Naive thymus-derived CD8-positive, alpha-beta T cell (primary cell): ENCODE measurements at places on chromosomes 3 and 15. TPM values are rescaled to one million over a fixed set of nuclear protein-coding genes. Genes with fewer than 3 reads are reported as not detected.

DNA sequence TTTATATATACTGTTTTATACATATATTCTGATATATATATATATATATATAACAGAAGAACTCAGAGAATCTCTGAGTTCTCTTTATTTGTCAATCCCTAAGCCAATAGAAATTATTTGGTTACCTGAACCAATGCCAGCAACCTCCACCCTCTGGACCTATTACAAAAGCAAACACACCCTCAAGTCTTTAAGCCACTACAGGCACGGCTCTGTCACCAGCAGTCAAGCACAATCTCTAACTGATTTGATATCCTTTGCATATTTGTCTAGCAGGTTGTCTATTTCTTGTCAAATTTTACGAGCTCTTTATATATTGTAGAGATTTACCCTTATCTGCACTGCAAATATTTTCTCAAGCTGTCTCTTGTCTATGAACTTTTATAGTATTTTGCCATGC is 66.6 kb upstream of the TOPAZ1 start:
- no peak for DNase-seq

DNA sequence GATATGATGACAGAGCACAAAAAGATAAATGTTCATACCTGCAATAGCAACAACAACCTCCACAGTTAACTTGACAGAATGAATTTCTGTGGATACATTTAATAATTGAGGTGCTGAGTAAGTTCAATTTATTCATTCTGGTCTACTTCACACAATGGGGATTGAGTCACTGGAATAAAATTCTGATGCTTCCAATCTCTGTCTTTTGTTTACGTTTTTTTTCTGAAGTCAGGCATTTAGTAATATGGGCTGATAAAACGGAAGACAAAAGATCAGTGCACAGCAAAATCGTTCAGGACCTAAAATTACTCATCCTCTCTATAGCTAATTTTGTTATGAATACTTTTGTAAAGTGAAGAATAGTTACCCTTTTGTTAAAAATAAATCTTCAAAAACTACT is 565.9 kb upstream of the CCDC54 start:
- no peak for DNase-seq

PCSK6 gene
- 2.9 TPM for total RNA-seq

TYRO3 gene
- total RNA-seq = 0.05 TPM

EOMES gene
- total RNA-seq = 6.1 TPM

DNA sequence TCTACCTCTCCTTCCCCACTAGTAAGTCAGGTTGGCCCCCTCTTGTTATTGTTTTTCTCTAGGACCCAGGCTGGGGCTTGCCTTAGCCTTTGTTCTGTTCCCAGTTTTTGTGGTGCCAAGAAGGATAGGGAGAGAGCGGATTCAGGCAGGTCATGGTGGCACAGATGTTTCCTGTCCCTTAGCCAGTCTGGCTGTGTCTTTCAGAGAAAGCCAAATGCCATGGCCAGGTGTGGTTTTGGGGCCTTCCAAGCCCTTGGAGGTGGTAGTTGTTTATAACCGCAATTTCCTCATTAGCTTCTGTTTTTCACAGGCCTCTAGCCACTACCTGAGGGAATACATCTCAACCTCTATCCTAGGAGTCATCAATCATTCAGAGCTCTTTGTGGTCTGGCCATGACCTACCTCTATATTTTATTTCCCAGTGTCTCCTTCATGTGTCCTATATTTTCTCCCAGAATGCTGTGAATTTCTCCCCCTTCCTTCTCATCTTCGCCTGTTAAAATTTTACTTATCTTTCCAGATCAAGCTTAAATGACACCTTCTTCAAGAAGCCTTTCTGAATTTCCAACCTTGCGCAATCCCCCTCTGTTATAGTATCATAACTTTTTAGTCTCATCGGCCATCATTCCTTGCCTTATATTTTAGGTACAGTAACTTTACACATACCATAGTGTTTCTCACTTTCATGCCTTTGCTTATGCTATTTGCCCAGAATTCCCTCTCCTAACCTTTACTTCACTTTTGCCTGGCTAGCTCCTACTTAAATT is 38.2 kb downstream of the TIMP4 start:
- no peak for DNase-seq
